Anterior cingulate cortex (tissue), 58 donors: ENCODE measurements at places on chromosomes 6 and 20.
A peak's percentile ranks its signal among the peaks of the same experiment; 100 is the strongest.

DNA sequence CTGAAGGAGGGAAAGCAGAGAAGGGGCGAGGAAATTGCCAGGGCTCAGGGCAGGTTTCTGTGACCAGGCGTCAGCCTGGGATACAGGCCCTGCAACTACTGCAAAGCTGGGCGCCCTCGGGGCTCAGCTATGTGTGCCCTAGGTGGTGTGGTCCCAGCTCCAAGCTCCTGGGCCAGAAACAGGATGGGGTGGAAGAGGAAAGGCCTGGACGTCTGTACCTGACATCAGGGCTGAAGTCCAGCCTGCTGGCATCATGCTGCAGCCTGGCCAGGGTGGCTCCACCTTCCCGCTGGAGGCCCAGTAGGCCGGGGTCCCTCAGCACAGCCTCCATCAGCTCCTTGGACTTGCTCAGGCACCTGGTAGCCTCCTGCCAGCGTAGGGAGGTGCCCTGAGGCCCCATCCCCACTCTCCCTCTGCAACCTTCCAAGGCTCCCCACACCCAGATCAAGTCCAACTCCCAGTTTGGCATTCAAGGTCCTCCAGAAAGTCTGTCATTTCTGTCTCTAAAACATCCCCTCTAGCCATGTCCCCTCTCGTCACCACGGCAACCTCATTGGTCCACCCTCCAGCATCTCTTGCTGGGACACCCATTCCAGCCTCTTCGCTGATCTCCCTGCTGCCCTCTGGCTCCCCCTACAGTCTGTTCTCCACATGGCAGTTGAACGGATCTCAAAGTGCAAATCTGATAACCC lies 38.2 kb downstream of the KIAA1755 start:
- DNase-seq, result no peak

DNA sequence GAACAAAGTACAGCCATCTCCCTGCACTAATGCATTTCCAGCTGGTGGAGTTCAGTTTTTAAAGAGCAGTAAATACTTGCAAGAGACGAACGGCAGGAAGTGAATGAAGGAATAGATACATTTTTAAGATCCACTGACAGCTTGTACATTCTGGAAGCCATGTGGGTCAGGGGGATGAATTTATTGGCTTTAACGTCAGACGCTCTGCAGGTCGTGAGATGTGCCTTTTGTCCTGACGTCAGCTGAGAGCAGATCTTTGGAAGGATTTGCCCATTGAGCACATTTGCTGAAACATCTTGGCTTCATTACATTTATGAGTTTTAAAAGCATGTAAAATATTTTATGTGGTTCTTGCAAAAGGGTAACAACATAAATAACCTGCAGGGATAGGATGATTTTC lies 29.5 kb upstream of the SALL4 start:
- DNase-seq, result no peak

- DNase-seq, result no peak
Observed at GRCh38 chr6:72704979-72705378, 83.1 kb downstream of the KCNQ5 start.

DNA sequence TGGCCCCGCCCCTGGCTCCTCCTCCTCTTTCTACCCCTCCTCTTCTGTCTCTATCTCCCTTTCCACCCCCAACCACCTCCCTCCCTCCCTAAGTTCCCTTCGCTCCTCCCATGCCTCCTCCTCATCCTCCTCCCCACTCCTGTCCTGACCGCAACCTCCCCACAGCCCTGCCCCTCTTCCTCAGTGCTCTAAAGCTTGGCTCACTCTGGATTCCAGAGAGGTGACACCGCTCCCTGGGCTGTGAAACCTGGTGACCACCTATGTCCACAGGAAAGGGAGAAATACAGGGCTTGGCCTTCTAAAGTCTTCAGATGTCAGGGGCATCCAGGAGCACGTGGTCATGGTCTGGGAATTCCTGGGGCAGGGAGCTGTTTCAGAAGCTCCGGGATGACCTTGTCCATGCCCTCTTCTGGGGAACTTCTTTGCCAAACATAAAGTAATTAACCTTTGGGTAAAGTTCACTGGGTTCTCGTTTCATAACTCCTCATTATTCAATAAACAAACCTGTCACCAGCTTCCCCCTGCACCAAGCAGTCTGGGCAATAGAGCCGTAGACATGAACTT lies 345 bp upstream of the CST5 start:
- no peak for DNase-seq

DNA sequence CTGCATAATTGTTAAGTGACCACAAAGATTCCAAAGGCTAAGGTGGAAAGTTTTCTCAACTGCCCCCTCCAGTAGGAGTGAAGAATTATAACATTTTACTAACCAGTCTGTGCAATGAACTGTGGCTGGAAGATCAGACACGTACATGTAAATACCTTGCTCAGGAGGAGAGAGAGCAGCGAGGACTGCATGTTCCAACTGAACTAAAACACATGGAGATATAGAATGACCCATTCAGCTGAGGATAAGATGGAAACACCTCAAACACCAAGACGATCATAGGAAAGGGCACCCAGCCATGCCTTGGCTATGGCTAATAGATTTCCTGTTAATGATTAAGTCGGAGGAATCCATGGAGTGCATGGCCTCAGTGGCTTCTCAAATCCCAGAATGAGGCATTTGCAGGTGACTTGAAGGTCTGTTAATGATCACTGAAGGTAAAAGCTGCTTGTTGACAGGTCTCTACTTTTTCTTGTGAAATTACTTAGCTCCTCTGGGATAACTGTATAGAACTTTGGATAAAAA lies 875.6 kb downstream of the TFAP2A start:
- DNase-seq, result no peak

DNA sequence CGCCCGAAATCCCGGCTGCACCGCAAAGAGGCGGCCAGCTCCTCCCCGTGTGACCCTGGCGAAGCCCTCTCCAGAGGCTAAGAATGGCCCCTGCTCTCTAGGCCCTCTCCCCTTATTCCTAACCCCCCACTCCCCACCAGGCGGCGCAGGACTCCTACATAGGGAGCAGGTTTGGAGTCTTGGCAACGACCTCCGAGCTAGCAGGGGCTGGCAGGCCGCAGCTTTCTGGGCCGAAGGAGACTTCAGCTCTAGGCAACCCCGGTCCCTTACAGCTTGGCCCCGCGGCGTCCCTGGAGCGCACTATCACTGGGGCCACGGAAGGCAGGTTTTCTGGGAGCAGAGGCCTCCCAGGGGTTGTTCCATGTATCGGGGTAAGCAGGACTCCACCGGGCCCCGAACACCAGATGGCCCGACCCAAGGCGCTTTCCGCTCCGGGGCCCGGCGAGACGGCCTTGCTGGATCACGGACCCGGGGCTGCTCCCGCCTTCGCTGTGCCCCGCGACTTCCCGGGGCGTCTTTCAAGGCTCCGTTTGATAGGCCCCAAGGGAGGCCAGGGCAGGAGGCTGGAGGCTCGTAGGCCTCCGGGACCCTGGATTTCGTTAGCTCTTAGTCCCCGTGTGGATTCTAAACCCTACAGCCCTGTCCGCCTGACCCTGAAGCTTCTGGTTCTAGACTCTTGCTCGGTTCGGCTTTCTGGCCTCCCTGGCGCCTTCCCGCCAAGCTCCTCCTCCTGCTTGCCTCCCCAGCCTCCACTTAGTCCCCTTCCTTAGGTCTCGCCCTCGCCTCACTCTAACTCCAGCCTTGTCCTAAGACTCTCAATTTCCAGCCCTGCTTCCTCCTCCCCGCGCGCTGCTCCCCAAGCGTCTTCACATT lies 1.9 kb downstream of the SLC32A1 start:
- DNase-seq, result no peak

DNA sequence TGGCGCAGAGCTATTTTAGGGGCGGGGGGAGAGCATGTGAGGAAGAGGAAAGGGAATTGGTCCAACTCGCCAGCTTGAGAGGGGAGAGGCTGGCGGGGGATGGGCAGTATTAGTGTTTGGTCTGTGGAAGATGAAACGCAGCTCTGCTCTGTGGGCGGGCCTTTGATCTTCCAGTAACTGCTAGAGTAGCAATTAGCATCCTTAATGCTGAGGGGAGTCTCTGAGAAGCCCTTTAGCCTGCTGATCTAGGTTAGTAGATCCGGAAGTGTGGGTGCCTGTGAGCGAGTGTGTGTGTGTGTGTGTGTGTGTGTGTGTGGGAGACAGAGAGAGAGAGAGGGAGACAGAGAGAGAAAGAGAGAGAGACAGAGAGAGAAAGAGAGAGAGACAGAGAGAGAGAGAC lies 117.2 kb upstream of the BACH2 start:
- peak; percentile 6 for DNase-seq

DNA sequence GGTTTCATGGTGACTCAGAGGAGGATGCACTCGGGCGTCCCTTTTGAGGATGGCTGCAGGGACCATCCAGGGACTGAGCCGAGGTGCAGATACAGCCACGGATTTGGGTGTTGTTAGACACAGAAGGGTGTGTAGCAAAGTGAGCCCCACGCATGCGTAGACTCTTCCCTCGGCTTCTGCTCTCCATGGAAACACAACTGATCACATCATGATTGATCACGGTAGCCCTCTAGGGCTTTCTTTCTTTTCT lies 606 bp upstream of the ULBP1 start:
- no peak for DNase-seq

DNA sequence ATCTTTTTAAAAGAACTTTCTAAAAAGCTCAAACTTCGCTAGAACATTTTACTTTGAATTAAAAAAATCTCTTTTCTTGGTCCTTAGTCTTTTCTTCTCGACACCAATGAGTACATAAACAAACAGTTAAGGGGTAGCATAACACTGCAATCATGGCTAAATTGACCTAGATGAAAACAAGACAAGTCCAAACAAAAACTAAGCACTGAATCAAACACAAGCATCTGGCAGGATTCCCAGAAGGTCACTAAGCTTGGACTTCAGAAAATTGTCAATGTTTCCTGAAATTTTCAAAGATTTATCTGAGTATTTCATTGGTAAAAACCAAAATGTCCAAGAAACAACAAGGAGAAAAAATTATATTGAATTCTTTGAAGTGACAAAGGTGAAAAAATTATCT lies 5.0 kb downstream of the COL21A1 start:
- no peak for DNase-seq

- DNase-seq, result no peak
Observed at GRCh38 chr6:38166411-38167240, 347.1 kb downstream of the ZFAND3 start.

DNA sequence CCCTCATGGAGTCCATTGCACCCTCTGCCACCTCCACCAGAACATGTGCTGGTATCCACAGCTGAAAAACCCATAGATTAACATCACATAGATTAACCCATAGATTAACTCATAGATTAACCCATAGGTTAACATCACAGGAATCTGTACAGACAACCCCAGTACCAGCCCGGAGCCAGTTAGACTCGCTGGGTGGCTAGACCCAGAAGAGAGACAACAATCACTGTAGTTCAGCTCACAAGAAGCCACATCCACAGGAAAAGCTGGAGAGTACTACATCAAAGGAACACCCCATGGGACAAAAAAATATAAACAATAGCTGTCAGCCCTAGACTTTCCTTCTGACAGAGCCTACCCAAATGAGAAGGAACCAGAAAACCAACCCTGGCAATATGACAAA lies 25.1 kb downstream of the SERPINB9 start:
- no peak for DNase-seq

DNA sequence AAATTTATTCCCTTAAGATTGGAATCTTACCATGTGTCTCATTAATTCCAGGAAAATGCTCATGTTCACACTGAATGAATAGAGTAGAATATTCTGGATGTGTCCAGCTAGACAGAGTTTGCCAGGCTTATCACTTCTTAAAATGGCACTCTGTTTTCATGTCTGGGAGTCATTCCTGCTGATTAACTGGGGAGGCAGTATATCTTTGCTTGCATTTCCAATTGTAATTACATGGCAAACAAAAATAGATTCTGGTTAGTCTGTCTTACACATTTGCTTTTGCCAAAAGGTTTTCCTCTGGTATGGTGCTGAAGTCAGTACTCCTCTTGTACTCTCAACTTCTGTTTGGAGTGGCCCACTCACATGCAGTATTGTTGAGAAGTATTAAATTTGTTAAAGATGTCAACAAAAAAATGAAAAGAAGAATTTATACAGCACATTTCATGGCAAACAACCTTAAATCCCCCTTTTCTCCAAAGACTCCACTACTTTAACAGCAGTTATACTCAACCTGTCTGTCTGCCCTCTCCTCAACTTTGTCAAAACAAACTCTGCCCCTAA lies 70.2 kb downstream of the TENT5A start:
- DNase-seq, result no peak

- no peak for DNase-seq
Observed at GRCh38 chr6:153442096-153442495, 311.0 kb upstream of the RGS17 start.

- DNase-seq, result no peak
Observed at GRCh38 chr6:105374010-105374420, 28.9 kb downstream of the PREP start.

- no peak for DNase-seq
Observed at GRCh38 chr6:96563853-96564252, 925 bp downstream of the FHL5 start.

- DNase-seq, result no peak
Observed at GRCh38 chr6:98467902-98468301, 366.5 kb upstream of the POU3F2 start.

GRCh38 chr20:63177134-63177784 lies 38.7 kb downstream of the YTHDF1 start:
- peak; percentile 33 for DNase-seq

DNA sequence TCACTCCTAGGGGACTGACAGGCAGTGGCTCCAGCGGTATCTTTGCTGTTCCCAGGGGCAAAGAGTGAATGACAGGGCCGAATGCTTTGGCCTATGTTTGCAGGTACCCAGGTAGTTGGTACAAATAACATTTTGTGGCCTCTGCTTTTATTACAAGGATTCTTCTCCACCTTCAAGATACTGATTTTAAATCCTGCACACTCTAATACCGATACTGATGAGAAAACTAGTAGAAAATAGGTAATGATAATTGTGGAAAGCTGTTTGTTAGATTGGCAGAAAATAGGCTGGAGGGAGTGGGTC lies 772 bp downstream of the HINT3 start:
- no peak for DNase-seq

GRCh38 chr6:11328613-11329247 lies 96.3 kb upstream of the NEDD9 start:
- no peak for DNase-seq

DNA sequence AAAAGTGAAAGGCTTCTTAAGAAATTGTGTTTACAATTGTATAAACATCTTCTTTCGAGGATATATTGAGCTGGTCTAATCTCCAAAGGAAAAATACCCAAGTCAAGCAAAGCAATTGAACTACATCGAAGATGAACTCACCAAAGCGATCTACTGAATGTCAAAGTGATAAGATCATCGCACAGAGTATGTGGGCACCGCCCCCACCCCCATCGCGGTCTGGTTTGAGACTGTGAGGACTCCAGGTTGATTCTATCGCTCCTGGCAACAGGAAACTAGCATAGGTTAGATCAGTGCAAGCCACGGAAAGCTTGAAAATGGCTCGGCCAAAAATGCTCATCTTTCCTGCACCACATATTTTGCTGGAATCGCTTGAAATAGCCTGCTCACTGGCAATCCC lies 133.2 kb upstream of the RPS6KA2 start:
- no peak for DNase-seq

- no peak for DNase-seq
Observed at GRCh38 chr20:39700528-39700927, 738.4 kb downstream of the DHX35 start.

DNA sequence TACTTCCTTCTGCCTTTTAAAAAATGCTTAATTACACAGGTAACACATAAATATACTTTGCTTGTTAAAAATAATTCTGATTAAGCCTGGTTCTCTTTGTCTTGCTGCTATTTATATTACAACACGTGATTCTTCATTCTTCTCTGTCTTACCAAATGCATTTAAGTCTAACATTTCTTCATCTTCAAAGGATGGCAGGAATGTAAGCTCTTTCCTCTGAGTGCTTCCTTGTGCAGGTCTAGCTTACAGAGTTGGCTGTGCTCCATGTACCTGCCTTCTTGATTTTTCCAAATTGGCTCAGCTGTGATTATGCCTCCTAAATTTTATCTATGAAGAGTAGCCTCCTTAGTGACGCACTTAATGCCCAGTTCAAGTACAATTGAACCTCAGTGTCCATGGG lies 44.4 kb downstream of the RNF144B start:
- DNase-seq, result no peak
